Neural crest cell (in vitro differentiated cells): ENCODE measurements at places on chromosomes 5 and 9. TPM values are rescaled to one million over a fixed set of nuclear protein-coding genes. Genes with fewer than 3 reads are reported as not detected.

Gene ENHO
- total RNA-seq = 12.0 and 13.2 TPM in 2 replicates

Gene PCA3
- total RNA-seq = not detected in 2 replicates

Gene HACD4
- 0.72 and 0.75 TPM in 2 replicates for total RNA-seq

Gene WWC1
- total RNA-seq = 13.3 and 13.7 TPM in 2 replicates

Gene PCDHGA6
- 0.49 and 0.52 TPM in 2 replicates for total RNA-seq

Gene TTC23L
- 1.6 and 2.3 TPM in 2 replicates for total RNA-seq

Gene CBY3
- not detected in 2 replicates for total RNA-seq

Gene MYMK
- not detected in 2 replicates for total RNA-seq

Gene ALDH7A1
- total RNA-seq = 169 TPM in 2 replicates

Gene SLC6A19
- total RNA-seq = not detected in 2 replicates

Gene CD180
- not detected in 2 replicates for total RNA-seq

Gene PSD2
- total RNA-seq = 0.66 and 0.68 TPM in 2 replicates

Gene ROPN1L
- 0.68 and 1.0 TPM in 2 replicates for total RNA-seq

Gene PCDHGA9
- total RNA-seq = 0.72 and 0.86 TPM in 2 replicates

Gene PPP2R2B
- 4.1 and 4.9 TPM in 2 replicates for total RNA-seq

Gene BTNL8
- total RNA-seq = not detected in 2 replicates

Gene SARDH
- total RNA-seq = 4.5 and 4.6 TPM in 2 replicates

Gene NPDC1
- 54.7 and 61.1 TPM in 2 replicates for total RNA-seq

Gene LCN15
- not detected in 2 replicates for total RNA-seq

Gene SH3RF2
- total RNA-seq = 0.72 and 1.0 TPM in 2 replicates

Gene PCDHB4
- total RNA-seq = 2.6 and 2.7 TPM in 2 replicates

Gene SLC1A3
- 24.4 and 26.5 TPM in 2 replicates for total RNA-seq

Gene STC2
- total RNA-seq = 2.6 and 3.8 TPM in 2 replicates

Gene ACOT12
- not detected in 2 replicates for total RNA-seq

Gene HTR1A
- not detected in 2 replicates for total RNA-seq

Gene GARNL3
- 10.3 and 10.5 TPM in 2 replicates for total RNA-seq
